IPS DF 6.9 (cell line): ENCODE measurements at places on chromosomes 2 and 18.

DNA sequence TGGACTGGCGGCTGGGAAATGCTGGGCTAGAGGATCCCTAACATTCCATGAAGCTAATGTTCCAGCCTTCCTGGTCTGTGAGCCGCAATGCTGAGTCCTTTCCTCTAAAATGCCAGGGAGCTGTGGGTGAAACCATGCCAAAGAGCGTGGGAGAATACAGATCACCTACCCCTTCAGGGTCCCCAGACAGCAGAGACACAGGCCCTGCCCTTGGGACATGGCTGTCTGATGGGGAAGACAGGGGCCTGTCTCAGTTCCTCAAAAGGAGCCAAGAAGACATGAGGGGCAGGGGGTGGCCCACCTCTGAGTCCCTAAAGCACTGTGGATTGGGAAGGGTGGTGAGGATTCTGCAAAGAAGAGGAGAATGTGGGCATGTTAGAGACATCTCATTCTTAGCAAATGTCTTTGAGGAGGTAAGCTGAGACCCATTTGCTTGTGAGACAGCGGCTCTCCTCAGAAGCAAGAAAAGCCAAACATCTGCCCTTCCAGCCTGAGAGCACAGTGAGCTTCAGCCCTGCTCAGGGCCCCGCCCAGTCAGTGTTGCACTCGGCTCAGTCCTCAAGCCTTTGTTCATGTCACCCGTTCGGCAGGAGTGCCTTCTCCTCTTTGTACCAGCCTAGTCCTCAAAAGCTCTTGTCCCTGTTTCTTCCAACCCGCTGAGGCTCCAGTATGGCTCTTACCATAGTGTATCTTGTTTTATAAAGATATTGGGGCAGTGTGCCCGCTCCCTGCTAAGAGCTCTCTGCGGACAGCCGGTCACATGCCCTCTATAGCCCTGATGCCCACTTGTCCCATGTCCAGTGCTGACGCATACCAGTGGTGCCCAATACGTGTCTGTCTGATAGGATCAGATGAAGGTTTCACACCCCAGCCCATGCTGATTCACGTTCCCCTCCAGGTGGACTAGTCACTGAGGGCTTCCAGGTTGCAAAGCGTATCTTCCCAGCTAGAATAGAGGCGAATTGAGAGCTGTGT is 286.2 kb downstream of the CYP26B1 start:
- DNase-seq: no peak

DNA sequence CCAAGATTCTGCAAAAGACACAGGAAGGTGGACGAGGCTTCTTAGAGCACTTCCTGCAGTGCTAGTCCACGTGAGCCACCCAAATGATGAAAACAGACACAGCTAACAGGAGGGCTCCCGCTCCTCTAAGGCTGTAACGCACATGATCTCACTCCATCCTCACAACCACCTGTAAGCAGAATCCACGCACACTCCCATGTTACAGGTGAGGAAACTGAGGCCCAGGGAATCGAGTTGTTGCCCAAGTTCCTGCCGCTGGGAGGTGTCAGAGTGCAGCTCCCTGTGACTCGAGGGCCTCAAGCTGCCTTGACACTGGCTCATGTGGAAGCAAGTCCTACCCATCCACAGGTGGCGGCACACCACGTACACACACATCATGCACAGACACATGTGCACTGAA is 4.4 kb downstream of the DNMT3A start:
- no peak for DNase-seq

GRCh38 chr2:191226196-191226595 is 19.0 kb upstream of the MYO1B start:
- no peak for DNase-seq

- DNase-seq: no peak
Observed at GRCh38 chr2:3981446-3981987, 278.1 kb downstream of the DCDC2C start.

- DNase-seq: no peak
Observed at GRCh38 chr2:72148003-72148836, 558 bp upstream of the CYP26B1 start.

DNA sequence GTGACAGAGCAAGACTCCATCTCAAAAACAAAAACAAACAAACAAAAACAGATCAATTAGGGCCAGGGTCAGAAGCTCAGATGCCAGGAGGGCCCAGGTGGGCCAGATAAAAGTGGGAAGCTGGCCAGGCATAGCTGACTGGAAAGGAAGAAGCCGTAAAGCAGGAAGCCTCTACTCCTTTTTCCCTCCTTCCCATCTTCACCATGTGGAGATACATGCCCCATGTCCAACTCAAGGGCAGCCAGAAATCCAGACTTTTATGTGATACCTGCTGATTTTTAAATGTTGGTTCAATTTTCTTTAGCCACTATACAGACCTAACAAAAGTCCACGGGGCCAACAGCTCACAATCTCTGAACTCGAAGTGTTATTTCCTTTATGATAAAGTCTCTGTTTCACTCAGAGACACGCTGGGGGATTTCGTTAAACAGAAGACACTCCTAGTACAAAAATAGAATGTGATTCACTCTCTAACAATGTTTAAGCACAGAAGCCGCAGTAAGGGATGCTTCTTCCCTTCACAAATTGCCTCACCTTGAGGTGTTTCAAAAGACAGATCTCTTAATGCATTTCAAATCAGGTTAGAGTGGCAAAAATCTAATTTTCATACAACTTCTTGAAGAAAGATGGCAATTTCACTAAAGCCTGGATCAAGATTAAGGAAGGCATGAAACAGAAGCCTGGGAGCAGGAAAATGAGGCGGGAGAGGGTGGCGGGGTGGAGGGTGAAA is 14.0 kb downstream of the TMEM247 start:
- no peak for DNase-seq

GRCh38 chr18:75159646-75160356 is 49.1 kb downstream of the PTGR3 start:
- DNase-seq: no peak

DNA sequence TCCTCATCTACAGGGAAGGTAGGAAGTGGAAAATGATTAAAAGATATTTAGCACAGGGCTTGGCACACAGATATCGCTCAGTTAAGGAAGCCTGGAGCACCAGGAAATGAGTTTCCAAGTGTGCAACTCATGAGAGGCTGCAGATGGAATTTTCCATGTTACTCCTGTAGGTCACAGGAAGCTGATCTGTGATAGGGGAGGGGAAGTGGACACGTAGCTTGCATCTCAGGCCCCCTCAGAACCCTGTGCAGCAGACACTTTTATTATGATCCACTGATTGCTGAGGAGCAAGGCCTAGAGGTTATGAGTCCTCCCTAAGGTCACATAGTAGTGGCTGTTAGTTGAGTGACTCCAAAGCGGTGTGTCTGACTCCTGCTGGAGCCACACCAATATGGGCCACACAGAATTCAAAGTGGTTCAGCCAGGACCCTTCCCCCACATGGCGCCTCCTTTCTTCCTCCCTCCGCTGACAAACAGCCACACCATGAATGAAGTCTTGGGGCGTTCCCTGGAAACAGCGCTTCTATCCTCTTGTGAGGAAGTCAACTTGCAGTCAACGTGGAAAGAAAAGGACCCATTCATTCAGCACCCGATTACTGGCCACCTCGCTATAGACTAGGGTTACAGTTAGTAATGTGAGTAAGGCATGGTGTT is 21.5 kb downstream of the DYSF start:
- no peak for DNase-seq

- no peak for DNase-seq
Observed at GRCh38 chr2:124315221-124315880, 290.3 kb downstream of the CNTNAP5 start.

- DNase-seq: no peak
Observed at GRCh38 chr18:50790241-50790640, 29.6 kb downstream of the MRO start.

GRCh38 chr2:154533300-154533940 is 165.1 kb upstream of the KCNJ3 start:
- DNase-seq: no peak

GRCh38 chr18:78639006-78639950 is 340.3 kb upstream of the SALL3 start:
- no peak for DNase-seq

- DNase-seq: no peak
Observed at GRCh38 chr2:62136956-62137830, 58.7 kb upstream of the B3GNT2 start.

DNA sequence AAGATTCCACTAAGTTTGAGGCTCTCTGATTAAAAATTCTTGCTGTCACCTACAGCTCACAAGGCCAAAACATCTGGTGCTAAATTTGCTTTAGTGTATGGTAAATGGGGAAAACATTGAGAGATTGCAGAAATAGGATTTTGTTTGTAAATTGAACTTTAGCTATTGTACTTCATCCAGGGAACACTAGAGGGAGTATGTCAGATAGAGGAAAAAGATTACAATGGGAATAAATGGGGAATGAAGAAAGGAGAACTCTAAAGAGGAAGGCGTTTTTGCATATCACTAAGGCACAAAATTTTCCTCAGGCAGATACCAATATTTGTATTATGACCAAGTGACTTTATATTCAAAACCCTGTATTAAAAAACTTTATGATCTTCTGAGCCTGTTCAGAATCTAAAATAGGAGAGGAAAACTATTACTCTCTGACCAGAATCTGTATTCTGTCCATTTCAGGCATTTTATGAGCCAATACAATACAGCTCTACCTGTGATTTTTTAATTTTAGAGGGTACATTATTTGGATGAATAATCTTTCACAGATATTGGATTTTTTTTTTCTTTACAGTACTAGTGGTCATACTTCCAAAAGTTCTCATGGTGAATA is 52.3 kb upstream of the ITGB6 start:
- DNase-seq: no peak

GRCh38 chr2:164146441-164146840 is 410.6 kb upstream of the FIGN start:
- DNase-seq: no peak

- no peak for DNase-seq
Observed at GRCh38 chr2:72731116-72731515, 94.7 kb downstream of the EXOC6B start.

DNA sequence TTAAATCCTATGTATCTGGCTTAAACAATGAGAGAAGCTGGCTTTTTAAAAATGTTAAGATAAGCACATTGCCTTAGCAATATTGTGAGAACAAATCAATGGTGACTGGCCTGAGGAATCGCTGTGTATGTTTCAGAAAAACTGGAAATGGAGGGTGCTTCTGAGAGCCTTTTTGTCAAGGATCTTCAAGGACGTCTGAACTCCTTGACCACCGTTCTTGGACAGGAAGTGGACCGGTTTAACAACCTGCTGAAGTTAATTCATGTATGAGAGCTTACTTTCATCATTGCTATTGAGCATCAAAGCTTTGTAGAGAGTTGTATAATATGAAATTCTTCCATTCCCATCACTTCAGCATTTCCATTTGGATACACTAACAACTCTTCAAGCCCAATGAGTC is 72.6 kb downstream of the TRABD2A start:
- no peak for DNase-seq

DNA sequence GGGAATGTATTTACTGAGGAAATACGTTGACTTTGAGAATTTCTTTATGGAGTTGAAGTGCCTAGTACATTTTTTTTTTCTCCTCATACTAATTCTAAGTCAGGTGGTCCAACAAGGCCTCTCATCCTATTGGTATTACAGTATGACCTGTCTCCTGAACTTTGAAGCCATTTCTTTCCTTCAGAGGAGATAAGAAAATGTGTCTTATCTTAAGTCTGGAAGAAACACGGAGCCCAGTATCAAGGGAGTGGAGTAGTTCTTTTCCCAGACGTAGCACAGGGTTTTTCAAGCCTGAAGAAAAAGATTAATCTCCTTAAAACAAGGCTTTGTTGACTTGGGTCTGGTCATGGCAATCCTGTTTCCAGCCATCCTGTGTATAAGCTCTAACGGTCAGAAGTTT is 11.6 kb upstream of the CPS1 start:
- no peak for DNase-seq

DNA sequence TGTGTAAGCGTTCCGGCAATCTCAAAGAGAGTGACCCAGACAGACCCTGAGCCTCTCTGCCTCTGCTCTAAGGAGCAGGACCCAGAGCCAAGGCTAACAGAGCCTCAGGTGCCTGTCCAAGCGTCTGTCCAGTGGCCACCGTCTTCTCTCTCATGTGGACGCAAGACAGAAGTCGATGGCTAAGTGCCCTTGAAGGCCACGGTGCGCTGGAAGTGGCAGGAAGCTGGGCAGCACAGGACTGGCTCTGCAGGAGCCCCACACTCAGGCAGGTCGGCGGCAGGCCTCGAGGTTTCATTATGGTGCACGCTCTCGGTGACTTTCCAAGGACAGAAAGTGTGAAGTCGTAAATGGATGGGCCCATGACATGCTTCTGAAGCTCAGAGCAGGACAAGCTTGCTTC is 49.1 kb downstream of the HDAC4 start:
- no peak for DNase-seq
